Daoy (cell line): ENCODE measurements at places on chromosomes 5 and 9. TPM values are rescaled to one million over a fixed set of nuclear protein-coding genes. Genes with fewer than 3 reads are reported as not detected.

The PTPN3 gene
- total RNA-seq = 10.4 and 25.4 TPM in 2 replicates

The MARCOL gene
- not detected in 2 replicates for total RNA-seq

The RASGRF2 gene
- 0.54 and 1.1 TPM in 2 replicates for total RNA-seq

The IFNK gene
- total RNA-seq = not detected in 2 replicates

The ISL1 gene
- 2.7 and 7.1 TPM in 2 replicates for total RNA-seq

The CDX1 gene
- 0.06 and 1.3 TPM in 2 replicates for total RNA-seq

The NOL8 gene
- total RNA-seq = 31.9 and 44.3 TPM in 2 replicates

The ADAMTS2 gene
- 0.27 and 0.46 TPM in 2 replicates for total RNA-seq

The PDE6A gene
- total RNA-seq = not detected in 2 replicates

The FSD1L gene
- total RNA-seq = 10.7 and 14.3 TPM in 2 replicates

The FNIP1 gene
- total RNA-seq = 27.8 and 28.9 TPM in 2 replicates

The ROPN1L gene
- total RNA-seq = 0.40 TPM in 1 of 2 replicates, not detected in the other

The RHOBTB3 gene
- 91.7 and 120 TPM in 2 replicates for total RNA-seq

The BARHL1 gene
- not detected in 2 replicates for total RNA-seq

The HTR1A gene
- total RNA-seq = not detected in 2 replicates

The C9orf153 gene
- total RNA-seq = not detected in 2 replicates

The SAXO1 gene
- not detected in 2 replicates for total RNA-seq

The FOXD4L4 gene
- total RNA-seq = 0.18 and 0.34 TPM in 2 replicates

The GFI1B gene
- not detected in 2 replicates for total RNA-seq

The TTC23L gene
- 0.29 TPM in 1 of 2 replicates, not detected in the other for total RNA-seq
